Hematopoietic multipotent progenitor cell treated with erythropoietin and hydrocortisone succinate and interleukin-3 and kit ligand, for 6 days (in vitro differentiated cells): ENCODE measurements at places on chromosomes 12 and 14.

GRCh38 chr12:41908206-41908605, 236.5 kb downstream of the GXYLT1 start:
- DNase-seq = no peak

DNA sequence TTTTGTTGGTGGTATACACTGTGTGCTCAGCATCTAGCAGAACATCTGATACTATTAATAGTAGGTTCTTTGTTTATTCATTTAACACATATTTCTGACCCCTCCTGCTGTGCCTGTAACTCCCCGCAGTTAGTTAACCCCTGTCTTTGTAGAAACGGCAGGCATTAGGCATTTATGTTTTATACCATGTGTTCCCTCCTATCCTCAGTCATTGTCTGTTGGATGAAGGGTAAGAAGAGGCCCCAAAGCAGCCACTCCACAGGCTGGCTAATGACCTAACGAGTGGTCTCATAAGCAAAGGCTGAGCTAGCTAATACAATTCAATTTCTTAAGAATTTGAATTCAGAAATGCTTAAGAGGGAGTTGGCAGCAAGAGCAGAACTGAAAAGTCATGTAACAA, 170.8 kb downstream of the TMX1 start:
- DNase-seq = no peak

DNA sequence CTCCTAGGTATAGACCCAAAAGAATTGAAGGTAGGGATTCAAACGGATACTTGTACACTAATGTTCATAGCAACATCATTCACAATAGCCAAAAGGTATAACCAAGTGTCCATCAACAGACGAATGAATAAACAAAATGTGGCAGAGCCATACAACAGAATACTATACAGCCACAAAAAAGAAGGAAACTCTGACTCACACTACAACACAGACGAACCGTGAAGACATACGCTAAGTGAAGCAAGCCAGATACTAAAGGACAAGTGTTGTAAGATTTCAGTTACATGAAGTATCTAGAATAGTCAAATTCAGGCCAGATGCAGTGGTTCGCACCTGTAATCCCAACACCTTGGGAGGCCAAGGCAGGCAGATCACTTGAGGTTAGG, 19.1 kb downstream of the CAMKK2 start:
- no peak for DNase-seq

- no peak for DNase-seq
These were observed 107.7 kb upstream of the LRFN5 start for GRCh38 chr14:41498959-41499358.

GRCh38 chr12:23860019-23860418, 89.5 kb downstream of the SOX5 start:
- DNase-seq = no peak

- no peak for DNase-seq
These were observed 14.4 kb downstream of the SPRYD3 start for GRCh38 chr12:53064613-53065436.

DNA sequence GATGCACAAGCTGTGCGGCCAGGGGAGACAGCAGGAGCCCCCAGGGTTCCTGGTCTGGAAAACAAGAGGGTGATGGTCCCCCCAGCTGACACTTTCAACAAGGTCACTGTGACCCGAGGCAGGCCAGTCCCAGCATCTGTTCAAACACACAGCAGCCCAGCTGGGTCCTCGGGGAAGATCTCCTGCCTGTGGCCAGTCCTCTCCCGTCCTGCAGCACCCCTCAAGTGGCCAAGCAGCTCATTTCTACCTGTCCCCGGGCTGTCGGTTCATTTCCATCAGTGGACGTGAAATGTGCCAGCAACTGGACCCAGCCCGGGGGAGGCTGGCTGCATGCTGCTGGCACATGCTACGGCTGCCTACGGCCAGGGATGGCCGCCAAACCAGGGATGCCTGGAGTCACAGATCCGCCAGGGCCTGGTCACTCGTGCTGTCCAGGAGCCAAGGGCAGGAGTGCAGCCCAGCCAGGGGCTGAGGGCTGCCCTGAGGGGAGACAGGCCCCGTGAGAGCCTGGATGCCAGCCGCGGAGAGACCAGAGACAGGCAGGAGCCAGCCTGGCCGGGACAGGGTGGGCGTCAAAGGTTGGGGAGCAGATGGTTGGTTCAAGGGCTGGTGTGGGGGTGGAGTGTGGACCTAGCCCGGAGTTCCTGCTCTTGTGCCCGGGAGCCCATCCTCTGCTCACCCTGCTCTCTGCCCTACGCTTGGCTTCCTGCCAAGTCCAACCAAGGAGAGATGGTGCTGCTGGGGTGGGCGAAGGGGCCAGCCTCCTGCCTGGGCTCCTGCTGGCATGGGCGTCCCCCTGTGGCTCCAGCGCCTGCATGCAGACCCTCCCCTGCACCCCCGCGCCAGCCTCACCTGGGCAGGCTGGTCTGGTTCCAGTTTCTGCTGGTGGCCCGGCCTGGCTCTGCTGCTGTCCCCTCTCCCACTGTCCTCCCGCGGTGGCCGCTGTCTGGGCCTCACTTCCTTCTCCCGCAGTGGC, 143.8 kb downstream of the ADGRD1 start:
- no peak for DNase-seq

DNA sequence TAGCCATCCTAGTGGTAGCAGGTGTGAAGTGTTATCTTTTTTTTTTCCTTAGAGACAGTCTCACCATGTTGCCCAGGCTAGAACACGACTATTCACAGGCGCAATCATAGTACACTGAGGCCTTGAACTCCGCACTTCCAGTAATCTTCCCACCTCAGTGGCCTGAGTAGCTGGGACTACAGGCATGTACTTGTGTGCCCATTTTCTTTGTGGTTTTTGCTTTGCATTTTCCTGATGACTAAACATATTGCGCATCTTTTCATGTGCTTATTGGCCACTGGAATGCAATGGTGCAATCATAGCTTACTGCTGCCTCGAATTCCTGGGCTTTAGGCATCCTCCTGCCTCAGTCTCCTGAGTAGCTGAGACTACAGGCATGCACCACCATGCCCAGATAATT, 33.3 kb upstream of the GCH1 start:
- no peak for DNase-seq

- DNase-seq = no peak
These were observed 3.3 kb upstream of the NAA25 start for GRCh38 chr12:112111931-112112330.

DNA sequence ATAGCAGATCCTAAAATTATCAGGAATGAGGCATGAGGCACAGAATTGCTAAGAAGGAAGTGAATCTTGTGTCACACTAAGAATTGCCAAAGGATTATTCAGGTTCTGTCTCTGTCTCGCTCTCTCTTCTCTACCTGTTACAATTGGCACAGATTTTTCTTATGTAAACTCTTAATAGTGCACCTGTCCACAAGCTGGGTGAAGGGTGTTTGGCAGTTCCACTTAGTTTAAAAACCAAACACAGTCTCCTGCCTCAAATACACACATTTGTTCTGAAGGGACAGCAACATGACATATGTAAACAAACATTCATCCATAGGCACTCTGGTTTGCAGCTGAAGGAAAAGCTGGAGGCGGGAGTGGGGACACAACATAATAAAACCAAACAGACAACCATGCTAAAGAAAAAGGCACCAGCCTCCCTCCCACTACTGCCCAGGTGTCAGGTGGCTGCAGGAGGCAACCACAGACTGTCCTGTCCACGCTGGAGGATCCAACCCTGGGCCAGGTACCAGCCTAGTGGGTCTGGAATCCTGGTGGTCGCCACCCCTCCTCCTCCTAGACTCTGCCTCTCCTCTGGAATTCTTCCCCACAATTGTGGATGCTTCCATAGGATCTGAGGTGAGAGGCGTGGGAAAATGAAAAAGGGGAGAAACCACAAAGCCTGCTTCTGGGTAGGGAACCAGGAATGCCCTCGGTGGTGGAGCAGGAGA, 81.2 kb downstream of the TMEM260 start:
- no peak for DNase-seq

- no peak for DNase-seq
These were observed 216.2 kb downstream of the PELI2 start for GRCh38 chr14:56334458-56334857.

DNA sequence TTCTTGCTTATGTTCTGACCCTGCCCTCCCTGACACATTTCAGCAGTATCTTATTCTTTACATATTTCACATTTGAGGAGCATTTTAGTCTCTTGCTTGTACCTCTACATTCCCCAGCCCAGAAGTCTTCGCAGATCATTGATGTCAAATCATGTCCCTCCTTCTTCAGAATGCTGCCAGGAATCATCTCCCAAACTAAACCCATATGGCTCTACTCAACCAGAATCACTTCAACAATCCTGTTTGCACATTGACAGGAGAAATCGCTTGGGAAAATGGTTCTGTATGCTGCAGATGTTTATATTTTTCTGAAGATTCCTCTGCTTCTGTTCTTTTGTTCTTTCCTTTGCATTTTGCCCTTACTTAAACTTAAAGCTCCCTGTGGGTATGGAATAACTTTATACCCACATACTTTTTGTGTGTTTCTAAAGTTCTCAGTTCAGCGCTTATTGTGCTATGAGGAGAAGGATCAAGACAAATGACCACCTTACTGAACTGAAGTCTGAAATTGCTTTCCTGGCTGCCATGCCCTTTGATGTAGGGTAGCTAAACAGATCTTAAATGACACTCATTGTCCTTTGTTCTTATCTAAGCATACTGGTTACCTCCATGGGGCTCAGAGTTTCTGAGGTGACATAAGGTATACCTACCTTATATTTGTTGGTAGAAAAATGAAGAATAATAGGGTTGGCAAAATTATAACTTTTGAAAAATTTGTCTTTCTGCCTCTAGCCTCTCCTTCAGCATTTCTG, 134.6 kb downstream of the SLC25A21 start:
- no peak for DNase-seq

- peak; percentile 51 for DNase-seq
These were observed at the start of gene ESR2 for GRCh38 chr14:64293976-64294671. ESR2 (minus strand) TSS chr14:64294371; CDS start chr14:64282985, 11,386 bp downstream.

DNA sequence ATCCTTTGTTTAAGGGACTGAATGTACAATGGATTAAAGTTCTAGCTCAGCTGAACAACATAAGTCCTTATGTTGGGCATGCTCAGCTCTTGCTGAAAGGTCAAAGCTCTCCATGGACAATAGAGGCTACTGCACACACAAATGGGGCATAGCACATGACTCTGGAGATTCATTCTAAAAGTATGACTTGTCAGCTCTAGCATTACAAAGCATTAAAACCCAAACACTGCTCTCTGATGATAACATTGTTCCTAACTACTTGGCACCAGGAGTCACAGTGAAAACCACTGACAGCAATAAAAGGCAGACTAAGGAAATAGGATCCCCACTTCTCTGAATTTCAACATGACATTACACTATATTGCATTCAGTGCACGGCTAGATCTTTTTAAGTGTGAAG, 21.9 kb upstream of the FSCB start:
- DNase-seq = no peak

GRCh38 chr12:50425589-50426258, 25.0 kb downstream of the LARP4 start:
- DNase-seq = no peak

DNA sequence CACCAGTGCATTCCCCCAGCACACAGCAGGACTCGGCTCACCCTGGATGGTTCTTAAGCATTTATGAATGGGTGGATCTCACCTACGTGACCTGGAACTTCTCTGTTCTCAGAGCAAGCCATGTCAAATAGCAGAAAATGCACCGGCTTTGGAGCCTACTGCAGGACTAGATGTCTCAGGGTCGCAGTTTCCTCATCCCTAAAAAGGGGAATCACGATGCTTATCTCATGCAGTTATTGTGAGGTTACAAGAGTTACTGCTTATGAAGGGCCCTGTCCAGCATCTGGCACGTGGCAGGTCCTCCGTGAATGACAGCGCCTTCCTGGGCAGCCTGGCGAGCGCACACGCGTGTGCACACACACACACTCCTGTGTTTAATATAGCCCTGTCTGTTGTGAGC, 128.5 kb downstream of the ETV6 start:
- DNase-seq = peak; percentile 52

GRCh38 chr14:60840313-60840712, 105.8 kb downstream of the MNAT1 start:
- no peak for DNase-seq

DNA sequence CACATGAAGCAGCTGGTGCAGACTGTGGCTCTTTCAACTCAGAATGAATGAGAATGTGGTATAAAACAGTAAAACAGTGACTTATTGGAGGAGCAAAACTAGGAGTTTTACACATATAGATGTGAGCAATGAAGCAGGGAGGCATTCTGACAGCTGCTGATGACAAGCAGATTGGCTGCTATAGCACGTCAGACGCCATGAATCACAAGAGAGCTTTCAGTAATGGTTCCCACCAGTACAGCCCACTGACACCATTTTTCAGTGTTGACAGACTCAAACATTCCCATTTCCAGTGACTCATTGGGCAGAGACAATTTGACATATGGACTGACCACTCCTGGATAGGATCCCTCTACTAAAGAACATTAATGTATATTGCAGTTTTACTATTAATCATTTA, 24.6 kb upstream of the FSCB start:
- no peak for DNase-seq

DNA sequence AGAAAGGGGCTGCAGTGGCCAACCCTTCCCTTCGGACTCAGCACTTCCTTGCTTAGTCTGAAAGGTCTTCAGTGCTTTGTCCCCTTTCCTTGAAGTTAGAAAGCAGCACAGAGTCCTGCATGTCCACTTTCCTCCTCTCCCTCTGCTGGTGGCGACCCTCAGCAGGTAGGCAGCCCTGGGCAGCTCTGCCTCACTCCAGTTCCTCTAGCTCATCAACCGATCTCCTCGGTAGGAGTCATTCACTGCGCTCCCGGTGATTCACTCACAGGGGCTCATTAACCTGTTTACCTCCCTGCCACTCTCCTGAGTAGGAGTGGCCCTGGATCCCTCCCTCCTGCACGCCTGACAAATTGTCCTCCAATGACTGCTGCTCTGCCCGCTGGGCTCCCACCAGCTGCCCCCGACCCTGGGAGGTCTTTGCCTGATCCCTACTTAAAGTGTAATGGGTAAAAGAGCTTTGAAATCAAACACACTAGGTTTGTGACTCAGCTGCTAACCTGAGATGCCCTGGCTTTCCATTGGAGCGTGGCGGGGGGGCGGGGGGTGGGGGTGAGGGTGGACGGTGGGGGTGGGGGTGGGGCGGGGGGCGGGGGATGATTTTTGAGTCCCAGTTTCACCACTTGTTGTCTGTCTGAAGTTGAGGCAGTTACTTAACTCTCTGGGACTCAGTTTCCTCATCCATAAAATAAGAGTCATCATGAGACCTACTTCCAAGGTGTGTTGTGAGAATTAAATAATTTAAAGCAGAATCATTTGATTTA, 4.2 kb downstream of the SCNN1A start:
- no peak for DNase-seq

DNA sequence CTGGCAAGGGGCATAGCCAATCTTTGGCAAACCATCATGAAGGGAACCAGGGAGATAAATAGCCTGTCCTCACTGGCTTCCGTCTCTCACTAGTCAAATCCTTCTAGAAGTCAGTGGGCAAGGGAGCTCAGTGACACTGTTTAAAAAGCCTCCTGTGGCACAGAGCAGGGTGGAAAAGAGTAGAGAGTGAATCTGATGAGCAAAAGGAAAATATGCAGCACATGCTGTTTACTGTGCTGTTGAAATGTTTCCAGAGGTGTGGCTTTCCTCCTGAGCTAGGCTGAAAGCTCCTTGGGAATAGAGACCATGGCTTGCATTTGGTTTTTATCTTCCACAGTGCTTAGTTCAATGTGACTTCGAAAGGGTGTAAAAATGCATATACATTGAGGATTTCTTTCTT, 7.7 kb upstream of the DYRK2 start:
- DNase-seq = no peak

- no peak for DNase-seq
These were observed 9.6 kb upstream of the SERPINA11 start for GRCh38 chr14:94462219-94462551.

- peak; percentile 81 for DNase-seq
These were observed 194.9 kb upstream of the OR4E1 start for GRCh38 chr14:21868442-21869046.

- DNase-seq = no peak
These were observed 292.3 kb downstream of the ERC1 start for GRCh38 chr12:1283316-1283715.

GRCh38 chr12:130435331-130435730, 97.6 kb downstream of the PIWIL1 start:
- no peak for DNase-seq
